Eye (tissue), 1 donor: ENCODE measurements at places on chromosomes 6 and 20.

DNA sequence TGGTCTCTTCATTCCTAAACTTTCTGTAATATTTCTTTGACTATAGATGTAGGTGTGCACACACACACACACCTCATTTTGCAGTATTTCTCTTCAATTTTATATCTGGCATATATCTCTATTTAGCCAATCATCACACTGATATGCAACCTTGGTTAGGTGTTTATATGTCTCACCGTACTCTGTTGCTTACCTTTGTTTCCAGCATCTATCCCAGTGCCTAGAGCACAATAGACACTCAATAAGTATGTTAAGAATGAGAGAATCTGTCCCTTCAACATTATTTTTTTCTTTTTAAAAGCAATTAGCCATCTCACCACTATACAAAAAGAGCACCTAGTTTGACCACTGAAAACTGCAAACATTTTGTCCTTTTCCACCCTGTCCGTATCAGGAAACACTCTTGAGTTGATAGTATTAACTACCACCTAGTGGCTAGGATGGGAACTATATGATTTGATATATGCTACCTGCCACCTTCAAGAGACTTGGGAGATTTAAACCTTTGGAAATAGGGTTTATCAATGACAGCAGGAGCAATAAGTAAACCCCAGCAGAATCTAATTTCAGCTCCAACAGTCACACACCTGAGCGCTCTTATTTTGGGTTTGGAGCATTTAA, 48.7 kb upstream of the RSPO3 start:
- peak; percentile 24 for DNase-seq

GRCh38 chr6:130558131-130558530, 192.3 kb downstream of the TMEM200A start:
- DNase-seq: no peak

GRCh38 chr20:41407607-41408006, 41.0 kb upstream of the EMILIN3 start:
- peak; percentile 47 for DNase-seq

DNA sequence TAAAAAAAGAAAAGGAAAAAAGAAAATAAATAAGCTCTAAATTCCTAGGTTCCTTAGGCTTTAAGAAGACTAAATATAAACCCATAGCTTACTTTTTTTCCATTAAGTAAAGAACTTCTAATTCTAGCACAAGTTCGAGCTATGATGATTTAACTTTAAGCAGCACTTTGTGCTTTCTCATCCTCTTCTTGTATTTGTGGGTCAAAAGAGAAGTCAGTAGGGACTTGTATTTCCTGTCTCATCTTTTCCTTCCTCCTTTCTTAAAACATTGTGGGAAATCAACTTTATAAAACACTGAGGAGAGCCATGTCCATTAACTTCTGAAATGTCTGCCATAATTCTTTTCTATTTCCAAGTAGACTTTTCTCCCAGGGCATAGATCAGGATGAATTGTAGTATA, 637.7 kb upstream of the CITED2 start:
- DNase-seq: no peak

- DNase-seq: no peak
Measured at GRCh38 chr6:39209360-39209811, 19.9 kb downstream of the KCNK5 start.

GRCh38 chr6:42396720-42397119, 55.0 kb downstream of the TRERF1 start:
- DNase-seq: no peak

DNA sequence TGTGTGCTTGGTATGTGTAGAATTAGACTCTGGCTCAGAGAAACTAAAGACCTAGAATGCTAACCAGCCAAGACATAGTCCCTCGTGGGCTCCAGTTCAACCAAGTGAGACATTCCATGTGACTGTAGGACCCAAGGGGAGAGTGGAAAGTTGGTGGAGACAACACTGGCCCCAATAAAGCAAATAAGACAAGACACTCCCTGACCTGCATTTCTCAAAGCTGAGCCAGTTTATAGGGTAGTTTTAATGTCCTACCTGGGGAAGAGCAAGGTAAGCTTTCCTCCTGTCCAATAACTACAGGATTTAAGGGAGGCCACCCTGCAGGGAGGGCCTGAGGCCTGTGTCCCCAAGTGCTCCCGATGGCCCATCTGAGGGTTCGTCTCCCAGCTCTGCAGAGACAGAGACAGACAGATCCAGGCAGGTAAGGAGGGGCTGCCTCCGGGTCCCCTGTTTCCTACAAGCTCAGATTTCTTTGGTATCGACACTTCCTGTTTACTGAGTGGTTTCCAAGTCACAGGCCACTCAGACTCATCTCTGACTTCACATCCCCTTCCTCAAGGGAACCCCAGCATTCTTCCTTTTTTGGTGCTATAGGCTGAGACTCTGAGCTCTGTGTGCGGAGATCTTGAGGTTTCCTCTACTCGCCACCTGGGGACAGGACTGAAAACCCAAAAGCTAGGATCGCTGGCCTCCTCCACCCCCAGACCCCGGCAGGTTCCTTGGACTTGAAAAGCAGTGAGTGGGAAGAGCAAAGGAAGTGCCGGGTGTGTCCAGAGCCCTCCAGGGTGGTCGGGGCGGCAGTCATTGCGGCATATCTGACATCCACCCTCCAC, 92.4 kb downstream of the PRND start:
- DNase-seq: no peak

GRCh38 chr6:80488190-80488589, 381.7 kb downstream of the BCKDHB start:
- no peak for DNase-seq

GRCh38 chr20:2708665-2709064, 16.1 kb downstream of the EBF4 start:
- DNase-seq: no peak

DNA sequence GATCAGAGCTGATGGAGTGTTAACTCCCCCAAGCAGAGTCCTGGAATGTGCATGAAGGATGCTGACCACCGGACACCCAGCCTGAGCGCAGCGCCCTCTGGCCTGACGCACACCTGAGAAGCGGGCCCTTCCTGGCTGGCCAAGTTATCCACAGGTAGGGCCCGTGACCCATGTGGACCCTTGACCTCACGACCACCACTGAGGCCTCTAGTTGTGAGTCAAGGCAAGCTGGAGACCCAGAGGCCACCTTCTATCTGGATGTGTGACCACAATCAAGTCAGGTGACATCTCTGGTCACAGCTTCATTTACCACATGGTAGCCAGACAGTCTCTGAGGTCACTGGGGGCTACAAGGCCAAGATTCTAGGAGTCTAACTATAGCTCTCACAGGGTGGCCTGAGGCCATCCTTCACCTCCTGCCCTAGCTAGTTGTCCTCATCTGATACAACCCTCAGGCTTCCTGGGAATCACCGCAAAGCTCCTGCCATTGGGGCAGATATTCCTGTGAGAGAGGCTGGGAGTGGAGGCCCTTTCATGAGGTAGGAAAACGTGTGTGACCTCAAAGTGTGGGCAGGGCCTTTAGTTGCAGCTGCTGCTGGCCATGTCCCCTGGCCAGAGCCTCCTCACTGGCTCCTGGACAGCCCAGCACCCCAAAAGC, 53.1 kb downstream of the DSTN start:
- DNase-seq: no peak

DNA sequence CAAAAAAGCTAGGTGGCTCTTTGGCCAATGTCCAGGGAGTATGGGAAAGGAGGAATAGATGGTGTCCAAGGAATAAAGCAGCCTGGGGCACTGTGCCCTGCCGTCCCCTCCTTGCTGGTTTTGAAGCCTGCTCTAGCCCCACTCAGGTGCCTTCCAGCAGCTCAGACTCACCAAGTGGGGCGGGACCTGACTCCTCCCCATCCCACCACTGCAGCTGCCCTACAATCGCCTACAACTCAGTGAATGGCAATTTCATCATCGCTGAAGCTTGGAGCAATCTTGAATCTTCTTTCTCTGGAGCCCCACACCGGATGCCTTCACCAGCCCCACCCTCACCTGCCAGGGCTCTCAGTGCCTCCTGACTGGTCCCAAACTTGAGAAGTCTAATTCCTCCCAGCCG, 56.4 kb upstream of the NXT1 start:
- no peak for DNase-seq

DNA sequence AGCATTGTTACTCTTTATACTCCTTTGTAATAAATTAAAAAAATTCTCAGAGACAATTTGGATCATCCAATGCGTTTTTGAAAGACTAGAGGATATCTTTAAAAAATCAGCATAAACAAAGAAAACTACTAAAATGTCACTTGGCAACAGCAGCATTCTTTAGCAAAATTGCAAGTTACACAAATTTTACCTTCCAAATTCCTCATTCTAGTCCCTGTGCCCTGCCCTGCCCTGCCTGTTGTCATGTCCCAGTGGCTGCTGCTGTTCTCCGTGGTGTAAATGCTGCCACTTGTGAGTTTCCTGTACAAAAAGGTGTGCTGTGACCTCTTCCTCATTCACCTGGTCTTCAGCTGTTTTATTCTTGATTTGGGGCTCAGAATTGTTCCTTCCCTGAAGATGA, 83.2 kb downstream of the CDC5L start:
- no peak for DNase-seq

DNA sequence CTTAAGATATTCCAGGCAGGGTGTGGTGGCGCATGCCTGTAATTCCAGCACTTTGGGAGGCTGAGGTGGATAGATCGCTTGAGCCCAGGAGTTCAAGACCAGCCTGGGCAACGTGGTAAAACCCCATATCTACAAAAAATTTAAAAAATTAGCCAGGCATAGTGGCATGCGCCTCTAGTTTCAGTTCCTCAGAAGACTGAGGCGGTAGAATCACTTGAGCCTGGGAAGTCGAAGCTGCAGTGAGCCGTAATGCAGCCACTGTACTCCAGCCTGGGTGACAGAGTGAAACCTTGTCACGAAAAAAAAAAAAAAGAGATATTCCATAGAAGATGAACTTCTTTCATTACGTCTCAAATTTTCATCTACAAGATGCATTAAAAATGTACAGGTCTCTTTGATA, 46.7 kb upstream of the ISM1 start:
- DNase-seq: no peak

DNA sequence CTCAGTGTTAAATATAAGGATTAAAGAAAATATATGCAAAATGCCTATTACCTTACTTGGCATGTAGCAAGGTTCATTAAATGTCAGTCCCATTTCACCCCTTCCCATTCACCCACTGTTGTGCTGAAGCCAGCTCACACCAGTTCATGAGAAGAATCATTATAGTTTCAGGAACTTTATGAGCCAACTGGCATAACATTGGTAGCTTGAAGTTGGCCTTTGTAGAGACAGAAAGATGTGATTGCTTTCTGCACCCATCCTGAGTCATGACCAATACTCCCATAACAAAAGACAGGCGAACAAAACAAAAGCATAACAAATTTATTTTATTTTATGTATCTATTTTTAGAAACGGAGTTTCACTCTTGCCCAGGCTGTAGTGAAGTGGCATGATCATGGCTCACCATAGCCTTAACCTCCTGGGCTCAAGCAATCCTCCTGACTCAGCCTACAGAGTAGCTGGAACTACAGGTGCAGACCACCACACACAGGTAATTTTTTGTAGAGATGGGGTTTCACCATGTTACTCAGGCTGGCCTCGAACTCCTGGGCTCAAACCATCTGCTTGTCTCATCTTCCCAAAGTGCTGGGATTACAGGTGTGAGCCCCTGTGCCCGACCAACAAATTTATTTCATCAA, 17.6 kb upstream of the IER3 start:
- DNase-seq: no peak

- DNase-seq: no peak
Measured at GRCh38 chr20:46622165-46622564, 29.1 kb downstream of the SLC13A3 start.
